AG09309 (cell line): ENCODE measurements at places on chromosomes 7 and 10.

GRCh38 chr7:30928254-30928872 is 16.7 kb downstream of the AQP1 start:
- no peak for DNase-seq

DNA sequence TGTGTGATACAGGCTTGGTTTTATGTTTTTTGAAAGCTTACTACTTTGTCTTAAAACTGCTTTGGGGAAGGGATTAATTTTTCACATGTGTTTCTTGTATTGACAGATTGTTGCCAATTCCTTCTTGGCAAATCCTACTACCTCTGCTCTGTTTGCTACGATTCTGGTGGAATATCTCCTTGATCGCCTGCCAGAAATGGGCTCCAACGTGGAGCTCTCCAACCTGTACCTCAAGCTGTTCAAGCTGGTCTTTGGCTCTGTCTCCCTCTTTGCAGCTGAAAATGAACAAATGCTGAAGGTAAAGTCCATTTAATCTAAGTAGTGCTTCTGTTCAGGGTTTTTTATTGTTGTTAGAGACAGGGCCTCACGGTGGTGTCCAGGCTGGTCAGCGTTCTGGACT is 33.6 kb downstream of the TRRAP start:
- DNase-seq, result no peak

DNA sequence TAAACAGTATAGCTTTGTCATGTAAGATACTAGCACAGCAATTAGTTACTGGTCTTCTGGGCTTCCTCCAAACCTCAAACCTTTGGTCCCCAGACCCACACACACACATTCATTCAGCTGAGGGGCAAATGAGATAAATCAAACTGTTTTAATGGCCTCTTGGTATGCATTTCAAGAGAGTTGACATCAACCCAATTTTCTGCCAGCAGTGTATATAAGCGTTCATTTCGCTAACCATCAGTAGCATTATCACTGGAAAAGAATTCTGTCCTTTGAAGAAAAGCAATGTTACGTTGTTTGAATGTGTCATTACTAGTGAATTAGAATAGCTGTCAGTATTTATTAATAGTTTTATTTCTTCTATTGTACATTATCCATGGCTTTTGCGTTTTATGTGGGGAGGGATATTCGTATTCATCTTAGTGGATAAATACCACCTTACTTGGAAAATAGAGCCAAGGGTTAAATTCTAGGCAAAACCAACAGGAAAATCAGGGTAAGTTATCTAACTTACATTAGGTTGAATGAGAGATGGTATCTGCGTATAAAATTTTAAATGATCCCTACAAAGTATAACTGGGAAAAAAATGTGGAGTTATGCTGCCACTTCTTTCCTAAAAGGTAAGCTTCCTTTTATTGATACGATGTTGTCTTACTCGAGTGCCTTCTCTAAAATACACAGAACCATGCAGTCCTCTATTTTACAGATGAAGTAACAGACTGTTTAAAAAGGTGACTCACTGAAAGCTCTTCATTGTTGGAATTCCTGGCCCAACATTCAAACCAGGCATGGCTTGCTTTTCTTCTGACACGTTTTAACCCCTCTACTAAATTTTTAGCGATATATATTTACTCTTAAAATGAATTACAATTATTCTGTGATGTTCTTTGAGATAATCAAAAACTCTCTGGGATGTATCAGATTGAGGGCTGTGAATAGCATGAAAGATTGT is 2.0 kb upstream of the ZMYND11 start:
- DNase-seq, result no peak

DNA sequence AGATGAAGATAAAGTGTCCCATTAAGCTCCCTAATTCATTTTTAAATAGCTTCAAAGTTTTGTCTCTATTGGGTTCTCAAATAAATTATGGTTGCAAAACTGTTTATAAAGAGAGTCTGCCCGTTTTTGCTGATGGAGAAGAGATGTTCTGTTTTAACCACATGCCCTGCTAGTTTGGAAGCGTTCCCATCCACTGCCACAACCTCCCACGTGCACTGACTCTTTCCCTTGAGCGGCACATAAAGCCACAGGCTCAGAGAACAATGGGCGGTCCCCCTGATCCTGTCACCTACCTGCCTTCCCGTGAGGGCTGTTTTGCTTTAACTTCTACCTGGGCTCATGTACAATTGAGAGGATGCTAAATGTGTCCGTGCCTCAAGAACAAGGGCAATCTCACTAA is 65.5 kb downstream of the CPVL start:
- no peak for DNase-seq
